ENCODE measurements at places on chromosomes 11 and 22. TPM values are rescaled to one million over a fixed set of nuclear protein-coding genes. Genes with fewer than 3 reads are reported as not detected.

Gene HBB
- polyA plus RNA-seq = 0.46 TPM

Gene TBX1
- polyA plus RNA-seq = not detected

Gene BEST1
- polyA plus RNA-seq = 1.3 TPM

Gene OR5B17
- polyA plus RNA-seq = not detected

Gene C1QTNF6
- polyA plus RNA-seq = 0.89 TPM

- DNase-seq = no peak
- H3K27me3 ChIP-seq = no peaks in the 10 kb centered on the region
- H3K27ac ChIP-seq = no peak overlapping the region
- no peaks in the 10 kb centered on the region for H3K36me3 ChIP-seq
- no peaks in the 10 kb centered on the region for H3K4me1 ChIP-seq
- H3K4me3 ChIP-seq = no peak overlapping the region
Observed at GRCh38 chr11:24828938-24829605, 332.2 kb downstream of the LUZP2 start.

DNA sequence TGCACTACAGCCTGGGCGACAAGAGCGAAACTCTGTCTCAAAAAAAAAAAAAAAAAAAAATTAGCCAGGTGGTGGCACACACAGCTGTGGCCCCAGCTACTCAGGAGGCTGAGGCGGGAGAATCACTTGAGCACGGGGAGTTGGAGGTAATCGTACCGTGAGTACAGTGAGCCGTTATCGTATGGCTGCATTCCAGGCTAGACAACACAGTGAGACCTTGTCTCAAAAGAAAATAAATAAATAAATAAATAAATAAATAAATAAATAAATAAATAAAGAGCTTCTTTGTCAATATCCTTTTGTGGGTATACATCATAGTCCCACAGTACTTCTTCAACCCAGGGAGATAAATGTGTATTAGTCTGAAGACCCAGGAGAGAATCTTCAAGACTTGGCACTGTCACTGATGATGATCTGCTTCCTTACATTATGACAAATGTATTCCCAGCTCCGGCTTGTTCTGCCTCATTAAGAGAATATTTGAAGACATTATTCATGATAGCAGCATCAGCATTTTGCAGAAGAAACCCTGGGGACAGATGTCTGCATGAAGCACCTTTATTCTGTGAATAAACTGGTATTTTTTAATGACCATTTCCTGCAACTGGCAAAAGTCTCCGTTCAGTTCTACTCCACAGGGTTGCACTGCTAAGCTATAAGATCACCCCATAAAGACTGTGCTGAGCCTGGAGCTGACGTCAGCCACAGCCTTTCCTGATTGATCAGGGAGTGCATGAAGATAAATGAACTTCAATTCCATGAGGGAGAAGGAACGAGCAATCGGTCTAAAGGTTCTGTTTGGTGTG, 1.6 kb upstream of the ACY3 start:
- no peaks in the 10 kb centered on the region for H3K36me3 ChIP-seq
- H3K27ac ChIP-seq = no peak overlapping the region
- H3K4me3 ChIP-seq = no peak overlapping the region
- peaks cover 28% of the 10 kb centered on the region for H3K4me1 ChIP-seq

- H3K27ac ChIP-seq = peak overlapping the region; percentile 99
- H3K36me3 ChIP-seq = peaks cover 23% of the 10 kb centered on the region
- no peak for DNase-seq
- H3K27me3 ChIP-seq = no peaks in the 10 kb centered on the region
- peaks cover 56% of the 10 kb centered on the region for H3K4me1 ChIP-seq
Observed at GRCh38 chr11:59666969-59667368, 1.9 kb downstream of the PATL1 start.

GRCh38 chr11:33320814-33321330, 63.7 kb downstream of the HIPK3 start:
- no peaks in the 10 kb centered on the region for H3K27me3 ChIP-seq
- no peak for DNase-seq
- H3K4me3 ChIP-seq = no peak overlapping the region
- no peak overlapping the region for H3K27ac ChIP-seq
- no peaks in the 10 kb centered on the region for H3K36me3 ChIP-seq

GRCh38 chr22:21665047-21665851, 563 bp upstream of the PPIL2 start:
- no peak for DNase-seq
- H3K36me3 ChIP-seq = peaks cover 4% of the 10 kb centered on the region
- peaks cover 25% of the 10 kb centered on the region for H3K4me1 ChIP-seq
- H3K4me3 ChIP-seq = peak overlapping the region; percentile 97
- peak overlapping the region; percentile 83 for H3K27ac ChIP-seq
- H3K27me3 ChIP-seq = no peaks in the 10 kb centered on the region

DNA sequence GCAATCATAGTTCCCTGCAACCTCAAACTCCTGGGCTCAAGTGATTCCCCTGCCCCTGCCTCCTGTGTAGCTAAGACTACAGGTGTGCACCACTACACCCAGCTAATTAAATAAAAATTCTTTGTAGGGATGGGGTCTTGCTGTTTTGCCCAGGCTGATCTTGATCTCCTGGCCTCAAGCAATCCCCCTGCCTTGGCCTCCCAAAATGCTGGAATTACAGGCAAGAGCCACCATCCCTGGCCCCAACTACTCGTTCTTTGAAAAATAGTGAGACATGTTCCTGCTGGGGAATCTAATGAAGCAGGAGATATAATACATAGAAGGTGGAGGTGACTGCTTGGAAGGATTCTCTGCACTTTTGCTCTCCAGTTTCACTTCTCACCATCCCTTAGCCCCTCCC, 40.1 kb upstream of the RFPL3 start:
- no peaks in the 10 kb centered on the region for H3K36me3 ChIP-seq
- no peak overlapping the region for H3K27ac ChIP-seq
- H3K27me3 ChIP-seq = no peaks in the 10 kb centered on the region
- DNase-seq = no peak
- H3K4me1 ChIP-seq = no peaks in the 10 kb centered on the region
- no peak overlapping the region for H3K4me3 ChIP-seq

GRCh38 chr22:40797427-40797826, 21.7 kb downstream of the SLC25A17 start:
- no peak for DNase-seq
- no peaks in the 10 kb centered on the region for H3K36me3 ChIP-seq
- no peaks in the 10 kb centered on the region for H3K27me3 ChIP-seq

GRCh38 chr11:32307913-32308312, 127.4 kb downstream of the WT1 start:
- no peaks in the 10 kb centered on the region for H3K4me1 ChIP-seq
- no peak overlapping the region for H3K27ac ChIP-seq
- DNase-seq = no peak
- no peaks in the 10 kb centered on the region for H3K36me3 ChIP-seq
- H3K27me3 ChIP-seq = no peaks in the 10 kb centered on the region
- H3K4me3 ChIP-seq = no peak overlapping the region

- no peaks in the 10 kb centered on the region for H3K36me3 ChIP-seq
- no peak overlapping the region for H3K4me3 ChIP-seq
- no peak for DNase-seq
- H3K27ac ChIP-seq = no peak overlapping the region
Observed at GRCh38 chr22:37333724-37334460, 51.6 kb downstream of the CYTH4 start.

GRCh38 chr11:2816941-2817421, 68.6 kb downstream of the CDKN1C start:
- no peaks in the 10 kb centered on the region for H3K36me3 ChIP-seq
- no peaks in the 10 kb centered on the region for H3K4me1 ChIP-seq
- H3K27ac ChIP-seq = no peak overlapping the region
- H3K4me3 ChIP-seq = no peak overlapping the region
- H3K27me3 ChIP-seq = no peaks in the 10 kb centered on the region

GRCh38 chr11:114025329-114025907, 34.1 kb upstream of the ZBTB16 start:
- H3K36me3 ChIP-seq = no peaks in the 10 kb centered on the region
- peaks cover 5% of the 10 kb centered on the region for H3K4me1 ChIP-seq
- no peaks in the 10 kb centered on the region for H3K27me3 ChIP-seq
- H3K4me3 ChIP-seq = no peak overlapping the region
- DNase-seq = no peak

GRCh38 chr11:88355887-88356286, 18.4 kb upstream of the CTSC start:
- peaks cover 46% of the 10 kb centered on the region for H3K4me1 ChIP-seq
- H3K27ac ChIP-seq = no peak overlapping the region
- H3K36me3 ChIP-seq = no peaks in the 10 kb centered on the region
- no peak for DNase-seq
- no peaks in the 10 kb centered on the region for H3K27me3 ChIP-seq

- peaks cover 25% of the 10 kb centered on the region for H3K4me1 ChIP-seq
- H3K36me3 ChIP-seq = no peaks in the 10 kb centered on the region
- peak; percentile 83 for DNase-seq
- no peaks in the 10 kb centered on the region for H3K27me3 ChIP-seq
- no peak overlapping the region for H3K4me3 ChIP-seq
Observed at GRCh38 chr22:35552196-35552842, 11.7 kb downstream of the RASD2 start.

DNA sequence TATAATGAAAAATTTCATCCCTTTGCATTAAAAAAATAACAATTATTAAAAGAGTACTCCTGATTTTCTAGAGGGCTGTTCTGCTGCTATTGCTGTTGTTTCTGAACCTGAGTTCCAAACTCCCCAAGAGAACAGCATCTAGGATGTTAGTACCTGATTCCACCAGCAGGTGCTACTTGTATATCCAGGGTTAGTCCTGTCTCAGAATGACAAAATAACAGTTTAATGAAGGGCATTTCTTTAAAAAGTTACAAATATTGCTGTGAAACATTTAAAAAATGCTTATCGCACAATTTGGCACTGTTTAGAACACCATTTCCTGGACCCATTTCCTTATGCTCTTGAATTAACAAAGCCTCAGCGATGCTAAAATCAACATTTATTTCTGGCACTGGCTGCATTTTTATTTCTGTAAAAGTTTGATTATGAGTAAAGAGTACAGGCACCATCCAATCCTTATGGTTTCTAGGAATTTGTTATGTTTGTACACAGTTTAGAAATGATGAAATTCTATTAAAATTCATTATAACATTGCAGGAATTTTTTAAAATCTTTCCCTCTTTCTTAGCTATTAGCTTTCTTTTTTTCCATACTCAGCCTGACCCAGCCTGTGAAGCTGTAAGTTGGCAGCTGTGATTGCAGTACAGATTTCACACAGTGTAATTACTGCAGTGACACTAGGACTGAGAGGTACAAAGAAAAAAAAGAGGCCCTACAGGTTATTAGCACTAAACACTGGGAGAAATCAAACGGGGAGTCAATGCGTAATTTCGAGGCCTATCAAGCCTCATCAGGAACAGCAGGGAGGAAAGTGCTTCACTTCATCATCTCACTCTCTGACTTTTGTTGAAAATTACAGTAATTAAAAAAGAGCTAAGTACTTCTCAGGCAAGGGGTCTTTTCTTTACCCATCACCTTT, 208.8 kb downstream of the DCDC1 start:
- H3K27ac ChIP-seq = no peak overlapping the region
- H3K36me3 ChIP-seq = no peaks in the 10 kb centered on the region
- DNase-seq = no peak
- H3K27me3 ChIP-seq = no peaks in the 10 kb centered on the region
- H3K4me1 ChIP-seq = no peaks in the 10 kb centered on the region

DNA sequence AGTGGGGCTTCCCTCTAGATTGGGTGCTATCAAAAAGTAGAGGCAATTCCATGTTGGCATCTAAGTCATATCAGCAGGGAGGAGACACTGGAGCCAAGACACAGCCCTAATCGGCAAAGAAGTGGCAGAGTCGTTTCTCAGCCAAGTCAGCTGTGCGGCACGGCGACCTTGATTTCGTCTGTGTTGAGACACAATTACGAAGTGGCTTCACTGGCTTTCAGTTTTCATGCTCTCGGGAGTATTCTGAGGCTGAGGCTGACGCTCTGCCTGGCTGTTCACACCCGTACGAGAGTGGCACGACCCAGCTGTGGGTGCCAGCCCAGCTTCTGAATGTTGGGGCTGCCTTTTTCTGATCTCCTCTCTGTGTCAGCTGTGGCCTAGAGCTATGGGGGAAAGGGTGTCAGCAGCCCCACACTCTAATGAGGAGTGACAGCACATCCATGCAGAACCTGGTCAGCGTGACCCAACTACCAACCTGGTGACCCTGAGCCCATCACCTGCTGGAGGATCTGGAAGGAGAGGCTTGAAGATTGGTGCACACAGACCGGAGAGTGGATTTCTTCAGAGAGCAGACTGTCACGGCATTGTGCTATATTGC, 105.7 kb upstream of the TMEM45B start:
- no peak for DNase-seq
- no peaks in the 10 kb centered on the region for H3K4me1 ChIP-seq
- no peaks in the 10 kb centered on the region for H3K36me3 ChIP-seq
- H3K27ac ChIP-seq = no peak overlapping the region
- H3K27me3 ChIP-seq = no peaks in the 10 kb centered on the region
- H3K4me3 ChIP-seq = no peak overlapping the region

GRCh38 chr11:68442433-68442832, 18.1 kb upstream of the PPP6R3 start:
- no peaks in the 10 kb centered on the region for H3K27me3 ChIP-seq
- peaks cover 2% of the 10 kb centered on the region for H3K4me1 ChIP-seq
- no peak overlapping the region for H3K4me3 ChIP-seq
- no peak overlapping the region for H3K27ac ChIP-seq
- no peak for DNase-seq

DNA sequence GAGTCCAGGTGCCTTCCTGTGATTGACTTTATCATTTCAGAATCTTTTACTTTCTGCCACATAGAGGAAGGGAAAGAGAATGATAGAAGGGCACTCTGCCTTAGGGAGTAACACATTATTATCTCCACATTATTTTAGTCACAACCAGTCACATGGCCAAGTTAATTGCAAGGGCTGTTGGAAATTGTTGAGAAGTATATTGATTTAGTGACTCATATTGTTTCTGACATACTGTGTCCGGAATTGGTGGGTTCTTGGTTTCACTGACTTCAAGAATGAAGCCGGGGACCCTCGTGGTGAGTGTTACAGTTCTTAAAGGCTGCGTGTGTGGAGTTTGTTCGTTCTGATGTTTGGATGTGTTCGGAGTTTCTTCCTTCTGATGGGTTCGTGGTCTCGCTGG, 8.7 kb downstream of the OR51B4 start:
- H3K4me1 ChIP-seq = no peaks in the 10 kb centered on the region
- no peaks in the 10 kb centered on the region for H3K36me3 ChIP-seq
- no peaks in the 10 kb centered on the region for H3K27me3 ChIP-seq

DNA sequence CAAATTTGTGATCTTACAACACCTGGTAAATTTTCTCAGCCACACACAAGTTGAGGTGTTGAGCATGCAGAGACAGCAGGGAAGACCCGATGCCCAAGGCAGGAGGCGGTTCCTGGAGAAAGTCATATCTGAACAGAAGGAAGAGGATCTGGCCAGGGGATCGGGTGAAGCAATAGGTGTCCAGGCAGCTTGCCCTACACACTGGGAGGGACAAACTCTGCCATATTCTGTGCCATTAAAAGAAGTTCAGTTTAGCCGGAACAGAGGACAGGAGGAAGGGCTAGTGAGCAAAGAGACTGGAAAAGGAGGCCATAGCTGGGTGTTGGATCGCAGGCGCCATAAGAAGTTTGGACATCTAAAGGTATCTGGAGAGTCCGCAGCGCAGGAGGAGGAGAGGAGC, 76.5 kb downstream of the TMPRSS5 start:
- no peak overlapping the region for H3K27ac ChIP-seq
- H3K4me3 ChIP-seq = no peak overlapping the region
- no peaks in the 10 kb centered on the region for H3K36me3 ChIP-seq
- H3K27me3 ChIP-seq = no peaks in the 10 kb centered on the region
- DNase-seq = no peak
- H3K4me1 ChIP-seq = no peaks in the 10 kb centered on the region

- H3K4me3 ChIP-seq = no peak overlapping the region
- H3K27ac ChIP-seq = no peak overlapping the region
- no peak for DNase-seq
- no peaks in the 10 kb centered on the region for H3K36me3 ChIP-seq
- H3K4me1 ChIP-seq = no peaks in the 10 kb centered on the region
- no peaks in the 10 kb centered on the region for H3K27me3 ChIP-seq
Observed at GRCh38 chr22:50074551-50075530, 10.4 kb downstream of the MLC1 start.

- no peaks in the 10 kb centered on the region for H3K27me3 ChIP-seq
- DNase-seq = no peak
- peak overlapping the region; percentile 53 for H3K27ac ChIP-seq
- H3K4me3 ChIP-seq = peak overlapping the region; percentile 23
- peaks cover 4% of the 10 kb centered on the region for H3K4me1 ChIP-seq
Observed at GRCh38 chr11:2700415-2701211, 819 bp upstream of the KCNQ1OT1 start.
